Peyer's patch (tissue), 4 donors: ENCODE measurements at places on chromosomes 4 and X.

DNA sequence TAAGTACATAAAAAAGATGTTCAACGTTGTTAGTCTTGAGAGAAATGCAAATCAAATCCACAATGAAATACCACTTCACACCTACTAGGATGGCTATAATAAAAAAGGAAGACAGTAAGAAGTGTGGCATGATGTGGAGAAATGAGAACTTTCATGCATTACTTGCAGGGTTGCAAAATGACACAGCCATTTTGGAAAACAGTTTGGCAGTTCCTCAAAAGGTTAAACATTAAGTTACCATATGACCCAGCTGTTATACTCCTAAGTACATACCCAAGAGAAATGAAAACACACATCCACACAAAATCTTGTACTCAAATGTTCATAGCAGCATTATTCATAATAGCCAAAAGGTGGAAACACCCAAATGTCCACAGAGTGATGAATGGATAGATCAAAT, 25.8 kb upstream of the LIMCH1 start:
- no peak for DNase-seq

GRCh38 chr4:16757080-16757521, 141.3 kb downstream of the LDB2 start:
- DNase-seq = no peak

- peak; percentile 94 for DNase-seq
These were observed 36.6 kb downstream of the CCNG2 start for GRCh38 chr4:77193511-77194102.

- DNase-seq = no peak
These were observed 162.3 kb upstream of the MAOA start for GRCh38 chrX:43493756-43494155.

DNA sequence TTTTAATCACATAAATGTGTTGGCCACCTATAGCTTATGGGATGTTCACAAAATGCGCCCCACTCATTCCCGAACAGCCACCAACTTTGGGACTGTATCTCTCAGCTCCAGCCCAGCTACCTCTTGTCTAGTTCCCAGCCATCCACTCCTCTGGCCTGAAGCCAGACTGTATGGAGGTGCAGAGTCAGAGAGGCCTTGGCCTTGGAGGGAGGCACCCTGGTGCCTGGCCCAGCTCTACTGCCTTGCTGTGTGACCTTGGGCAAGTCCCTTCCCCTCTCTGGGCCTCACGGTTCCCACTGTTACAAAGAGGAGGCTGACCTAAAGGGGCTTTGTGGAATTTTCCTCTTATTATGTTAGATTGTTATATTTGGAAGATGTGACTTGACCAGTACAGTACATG, 13.9 kb downstream of the MAMLD1 start:
- no peak for DNase-seq

DNA sequence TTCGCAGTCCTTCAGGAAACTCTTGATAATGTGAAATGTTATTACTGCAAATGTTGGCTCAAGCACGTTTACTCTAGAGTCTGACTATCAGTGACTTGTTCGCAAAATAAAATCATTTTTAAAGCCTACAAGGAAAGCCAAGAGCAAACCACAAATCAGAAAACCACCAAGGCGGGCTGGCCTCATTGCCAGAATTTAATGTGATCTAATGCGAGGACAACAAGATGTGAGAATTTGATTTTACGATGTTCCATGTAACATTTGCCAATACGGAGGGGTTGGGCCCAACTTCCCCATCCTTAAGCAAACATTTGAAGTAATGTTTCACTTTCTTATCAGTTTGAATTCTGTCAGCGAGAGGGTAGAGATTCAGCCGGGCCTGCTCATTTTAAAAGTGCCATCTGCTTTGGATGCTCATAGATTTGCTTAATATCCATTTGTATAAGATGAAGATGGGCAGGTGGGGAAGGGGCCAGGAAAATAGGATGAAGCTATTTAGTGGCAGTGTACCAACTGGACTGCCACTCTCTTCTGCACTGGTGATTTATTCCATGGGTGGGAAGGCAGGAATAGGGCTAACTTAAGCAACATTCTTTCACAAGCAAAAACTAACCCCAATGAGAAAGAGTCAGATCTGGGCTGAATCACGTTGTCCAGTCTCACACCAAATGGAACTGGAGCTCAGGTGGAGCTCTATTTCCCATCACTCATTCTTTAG, 225.3 kb downstream of the ANAPC10 start:
- no peak for DNase-seq

DNA sequence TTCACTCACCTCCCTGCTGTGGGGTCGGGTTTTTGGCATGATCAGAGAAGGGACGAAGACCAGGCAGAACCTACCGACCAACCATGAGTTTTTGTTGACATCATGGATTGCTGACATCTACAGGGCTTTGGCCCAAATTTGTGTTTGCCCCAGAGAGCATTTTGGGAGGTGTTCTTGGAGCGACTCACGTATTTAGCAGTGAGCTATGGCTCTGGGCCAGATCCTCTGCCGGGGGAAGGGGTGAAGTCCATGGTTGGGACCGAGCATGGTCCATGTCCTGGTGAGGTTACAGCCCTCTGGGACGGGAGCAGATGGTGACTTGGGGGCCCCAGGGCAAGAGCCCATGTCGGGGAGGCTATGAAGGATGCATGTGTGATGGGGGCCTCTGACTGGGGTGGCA, 17.4 kb downstream of the SORCS2 start:
- DNase-seq = no peak

- DNase-seq = no peak
These were observed 370.4 kb upstream of the CPEB2 start for GRCh38 chr4:14631806-14632440.

DNA sequence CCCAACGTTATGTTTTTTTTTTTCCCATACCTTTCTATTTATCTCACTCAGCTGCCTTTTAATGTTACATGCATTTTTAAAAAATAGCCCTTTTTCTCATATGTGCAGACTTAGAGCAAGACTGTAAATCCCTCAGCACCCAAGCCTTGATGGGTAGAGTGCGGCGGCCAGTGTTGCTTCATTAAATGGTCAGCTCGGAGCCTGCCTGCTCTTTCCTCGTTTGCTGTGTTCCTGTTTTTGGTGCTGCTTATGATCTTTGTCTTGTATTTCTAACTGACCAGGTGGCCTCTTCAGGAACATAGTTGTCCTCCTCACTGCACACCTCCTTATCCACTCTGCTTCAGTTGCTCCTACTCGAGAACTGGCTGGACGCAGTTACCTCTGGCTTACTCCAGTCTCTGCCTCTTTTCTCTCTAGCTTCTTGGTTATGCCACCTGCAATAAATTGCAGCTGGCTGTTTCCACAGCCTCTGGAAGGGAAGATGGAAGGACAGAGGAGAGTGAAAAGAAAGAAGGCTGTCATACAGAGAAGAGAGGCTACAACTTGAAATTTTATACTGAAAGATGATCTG, 10.7 kb downstream of the RBPJ start:
- DNase-seq = no peak

- DNase-seq = no peak
These were observed 145.6 kb upstream of the SCML1 start for GRCh38 chrX:17591741-17592110.

DNA sequence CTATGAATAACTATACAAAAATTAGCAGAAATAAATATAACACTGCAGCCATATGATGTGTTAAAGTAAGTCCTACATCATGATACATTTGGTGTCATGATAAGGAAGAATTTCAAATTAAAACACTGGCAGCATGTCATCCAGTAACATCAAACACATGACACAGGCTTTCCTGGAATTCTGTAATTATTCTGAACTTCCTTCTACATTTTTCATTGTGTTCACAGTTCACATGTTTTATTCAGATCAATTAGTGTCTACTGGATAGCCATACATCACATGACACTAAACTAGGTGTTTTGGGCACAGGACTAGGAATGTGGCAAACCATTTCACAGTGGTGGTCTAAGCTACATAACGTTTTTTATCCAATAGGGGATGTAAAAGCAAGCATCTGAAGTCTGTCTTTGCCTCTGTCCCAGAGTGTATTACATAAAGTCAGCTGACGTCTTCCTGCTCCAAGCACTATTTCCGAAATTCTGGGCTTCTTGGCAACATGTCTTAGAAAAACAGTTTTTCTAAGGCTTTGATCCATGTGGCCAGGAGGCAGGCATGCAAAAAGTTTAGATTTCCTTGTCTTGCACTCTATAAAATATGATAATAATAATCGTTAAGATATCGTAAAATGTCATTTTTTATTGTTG, 707.9 kb downstream of the CENPC start:
- no peak for DNase-seq

DNA sequence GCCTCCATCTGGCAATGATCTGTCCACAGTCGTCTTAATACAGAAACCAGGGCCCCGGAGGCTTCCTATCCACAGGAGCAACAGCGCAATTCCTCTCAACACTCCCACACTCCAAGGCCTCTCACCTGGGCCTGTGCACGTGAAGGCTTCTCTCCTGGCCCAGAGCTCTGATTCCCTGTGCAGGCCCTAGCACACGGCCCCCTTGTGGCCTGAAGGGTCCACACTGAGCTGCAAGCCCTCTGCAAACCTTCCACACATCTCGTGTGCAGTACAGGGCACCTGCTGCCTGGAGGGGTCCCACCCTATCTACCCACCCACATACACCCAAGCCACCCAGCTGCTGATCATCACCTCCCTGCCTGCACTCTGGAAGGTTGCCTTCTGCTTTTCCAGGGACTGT, 150.1 kb upstream of the NUDT10 start:
- DNase-seq = no peak

DNA sequence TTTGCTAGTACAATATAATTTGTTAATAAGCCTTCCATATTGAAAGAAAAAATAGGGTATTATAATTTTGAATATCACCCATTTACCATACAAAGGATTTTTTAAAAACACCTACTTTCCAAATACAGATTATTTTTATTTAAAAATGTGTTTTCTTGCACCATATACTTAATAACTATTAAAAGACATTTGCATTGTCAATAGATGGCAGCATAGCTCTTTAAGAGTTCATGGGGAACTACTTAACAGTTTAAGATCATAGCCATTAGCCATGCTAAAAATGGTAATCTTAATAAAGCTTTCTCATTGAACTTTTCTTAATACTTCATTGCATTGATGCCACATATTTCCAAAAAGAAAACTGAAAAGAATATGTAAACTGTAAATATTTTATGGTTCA, 1995.9 kb downstream of the C4orf33 start:
- DNase-seq = no peak

DNA sequence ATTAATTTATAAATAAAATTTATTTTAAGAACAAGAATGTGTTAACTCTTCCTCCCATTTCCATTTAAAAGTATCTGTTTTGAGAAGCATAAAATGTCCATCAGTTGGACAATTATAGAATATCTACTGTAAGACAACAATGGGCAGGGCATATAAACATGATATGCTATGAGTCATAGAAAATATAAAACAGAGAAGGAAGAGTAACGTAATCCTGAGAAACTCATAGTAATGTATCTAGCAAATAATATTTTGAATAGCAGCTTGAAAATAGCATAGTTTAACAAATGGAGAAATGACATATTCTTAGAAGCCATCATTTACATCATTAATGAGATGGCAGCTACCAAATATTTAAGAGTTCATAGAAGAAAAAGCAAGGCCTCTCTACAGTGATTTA, 820.3 kb upstream of the PCDH10 start:
- DNase-seq = no peak

DNA sequence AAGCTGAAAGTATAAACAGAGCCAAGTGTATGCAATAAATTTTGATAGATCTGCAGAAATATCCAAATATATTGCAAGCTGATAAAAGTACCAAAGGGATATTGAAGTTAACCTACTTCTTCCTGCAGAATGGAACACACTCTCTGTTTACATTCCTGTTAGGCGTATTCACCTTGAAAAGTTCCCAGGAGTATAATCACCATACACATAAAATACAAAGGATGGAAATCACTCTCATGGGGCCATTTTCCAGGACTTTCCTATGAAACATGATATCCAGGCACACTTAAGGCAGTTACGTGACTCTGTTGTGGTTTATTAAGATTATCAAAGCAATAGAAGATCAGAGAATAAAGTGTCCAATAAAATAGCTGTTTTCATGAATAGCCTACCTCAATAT, 1142.3 kb downstream of the NLGN4X start:
- no peak for DNase-seq

- no peak for DNase-seq
These were observed 417.4 kb upstream of the FAT1 start for GRCh38 chr4:187141101-187141500.

DNA sequence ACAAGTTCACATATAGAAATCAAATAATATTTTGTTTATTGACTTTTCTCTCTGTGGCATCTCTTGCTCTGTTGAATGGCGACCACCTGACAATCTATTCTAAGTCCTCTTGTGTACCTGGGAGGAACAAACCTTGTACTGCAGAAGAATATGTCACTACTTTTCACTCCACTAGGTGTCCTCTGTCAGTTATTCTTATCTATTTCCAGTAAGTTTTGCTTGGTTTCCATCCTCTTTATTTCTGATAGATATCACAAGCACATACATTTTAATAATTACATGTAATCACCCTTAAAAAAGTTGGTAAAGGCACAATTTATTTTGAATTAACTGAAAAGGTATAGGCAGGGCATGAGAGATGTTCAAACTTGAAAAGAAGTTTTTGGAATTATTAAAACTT, 238.4 kb downstream of the SNCA start:
- DNase-seq = no peak

GRCh38 chrX:31136144-31136611, 64.3 kb upstream of the FTHL17 start:
- DNase-seq = no peak

DNA sequence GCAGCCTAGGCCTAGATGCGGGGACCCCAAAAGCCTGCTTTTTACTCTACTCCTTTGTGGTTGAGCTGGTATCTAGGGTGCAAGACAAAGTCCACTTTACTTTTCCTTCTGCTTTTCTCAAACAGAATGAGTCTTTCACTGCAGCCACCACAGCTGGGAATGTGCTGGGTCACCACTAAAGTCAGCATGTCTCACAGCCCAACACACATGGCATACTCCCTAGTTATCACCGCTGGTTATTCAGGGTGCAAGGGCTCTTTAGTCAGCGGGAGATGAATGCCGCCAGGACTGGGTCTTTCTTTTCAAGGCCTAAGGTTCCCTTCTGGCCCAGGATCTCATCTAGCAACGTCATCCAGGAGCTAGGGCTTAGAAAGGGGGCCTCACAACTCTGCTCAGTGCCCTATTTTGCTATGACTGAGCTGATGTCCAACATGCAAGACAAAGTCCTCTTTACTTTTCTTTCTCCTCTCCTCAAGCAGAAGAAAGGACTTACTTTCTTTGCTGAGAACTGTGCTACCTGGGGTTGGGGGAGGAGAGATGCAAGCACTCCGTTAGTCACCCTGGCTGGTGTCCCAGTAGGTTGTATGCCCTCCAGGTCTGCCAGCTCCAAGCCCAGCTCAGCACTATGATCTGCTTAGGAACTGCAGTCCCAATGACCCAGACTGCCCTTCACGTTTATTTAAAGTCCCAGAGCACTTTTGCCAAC, 22.9 kb upstream of the STPG2 start:
- no peak for DNase-seq

- no peak for DNase-seq
These were observed 34.5 kb downstream of the RAB28 start for GRCh38 chr4:13449590-13449989.
